Kidney tubule cell (primary cell): ENCODE measurements at places on chromosomes 7 and 10.

GRCh38 chr7:2824026-2824677, 20.0 kb downstream of the GNA12 start:
- DNase-seq, result no peak

DNA sequence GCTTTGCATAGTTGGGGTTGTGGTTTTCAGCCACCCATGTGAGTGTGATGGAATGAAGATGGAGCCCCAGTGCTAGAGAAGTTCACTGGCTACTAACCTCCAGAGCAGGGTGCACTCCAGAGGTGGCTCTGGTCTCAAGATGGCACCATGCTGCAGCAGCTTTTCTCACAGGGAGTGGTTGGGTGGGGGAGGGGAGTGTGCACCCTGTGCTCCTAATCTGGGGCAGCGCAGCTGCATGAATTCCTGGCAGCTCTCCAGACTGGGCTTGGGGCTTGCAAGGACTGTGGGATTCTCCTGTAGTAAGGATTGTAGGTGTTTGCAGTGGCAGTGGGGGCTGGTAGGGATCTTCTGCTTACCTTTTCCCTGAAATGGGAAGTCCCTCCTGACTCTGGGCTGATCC, 23.7 kb downstream of the PHTF2 start:
- DNase-seq, result no peak

DNA sequence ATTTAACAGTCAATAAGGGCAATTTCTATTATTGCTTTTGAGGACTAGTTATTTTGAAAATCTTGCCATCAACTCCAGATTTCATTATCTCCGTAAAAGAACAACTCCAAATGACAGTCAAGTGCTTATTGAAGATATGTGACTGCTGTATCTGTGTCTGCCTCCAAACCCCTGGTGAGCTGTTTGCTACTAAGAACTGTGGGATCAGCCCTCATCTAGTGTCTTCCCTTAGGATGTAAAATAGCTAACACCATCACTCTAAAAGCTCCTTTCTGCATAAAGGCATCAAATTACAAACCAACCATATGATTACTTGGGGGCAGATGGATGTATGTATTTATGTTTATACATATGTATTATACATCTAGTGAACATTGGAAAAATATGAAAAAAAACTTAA, 70.8 kb upstream of the SLC13A1 start:
- DNase-seq, result no peak

- DNase-seq, result no peak
Measured at GRCh38 chr7:86692755-86693154, 49.0 kb downstream of the GRM3 start.

DNA sequence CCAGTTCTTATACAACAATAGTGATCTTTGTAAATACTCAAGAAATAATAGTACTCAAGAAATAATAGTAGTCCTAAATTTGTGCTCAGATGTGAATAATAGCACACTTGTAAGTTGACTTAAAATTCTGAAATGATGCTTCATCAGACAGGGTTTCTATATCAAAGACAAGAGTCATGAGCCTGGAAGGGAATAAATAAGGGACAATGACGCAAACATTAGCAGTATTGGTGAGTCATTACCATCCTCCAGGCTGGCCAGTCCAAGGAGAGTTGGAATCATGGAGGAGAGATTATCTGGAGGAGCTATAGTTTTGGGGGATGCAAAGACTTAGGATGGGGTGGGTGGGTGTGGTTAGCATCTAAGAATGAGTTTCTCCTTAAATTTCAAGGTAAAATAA, 6.1 kb upstream of the SH3PXD2A start:
- no peak for DNase-seq

DNA sequence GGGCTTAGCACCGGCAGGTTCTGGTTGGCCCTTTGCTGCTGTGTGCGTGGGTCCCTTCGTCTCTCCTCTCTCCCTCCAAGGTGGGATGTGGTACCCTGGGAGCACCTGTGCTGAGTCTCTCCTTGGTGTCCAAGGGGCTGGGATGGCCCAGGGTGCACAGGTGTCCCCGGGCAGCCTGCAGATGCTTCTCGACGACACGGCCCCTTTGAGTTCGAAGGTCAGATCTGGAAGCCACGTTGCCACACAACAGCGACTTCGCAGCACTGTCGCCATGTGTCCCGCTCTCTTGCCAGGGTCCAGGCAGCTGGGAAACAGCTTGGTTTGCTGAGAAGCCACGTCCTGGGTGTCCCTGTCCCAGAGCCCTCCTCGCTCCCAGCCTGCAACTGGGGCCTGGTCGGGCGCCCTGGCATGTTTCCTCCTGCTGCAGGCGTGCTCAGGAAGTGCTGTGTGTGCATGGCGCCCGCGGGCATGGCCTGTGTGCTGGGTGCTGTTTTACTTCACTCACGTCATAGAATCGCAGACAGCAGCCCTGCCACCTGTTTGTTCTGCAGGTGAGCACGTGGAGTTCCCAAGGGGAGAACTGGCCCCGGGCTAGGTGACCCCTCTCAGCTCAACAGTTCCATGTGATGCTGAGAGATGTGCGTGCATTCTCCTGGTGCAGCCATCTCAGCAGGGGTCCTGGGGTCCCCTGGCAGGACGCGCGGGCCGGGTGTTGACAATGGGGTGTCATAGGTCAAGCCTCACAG, 70.9 kb downstream of the DNAJB6 start:
- DNase-seq, result no peak

- no peak for DNase-seq
Measured at GRCh38 chr7:116111475-116111874, 80.9 kb upstream of the TFEC start.

- peak; percentile 41 for DNase-seq
Measured at GRCh38 chr7:105304040-105304895, 84.5 kb downstream of the SRPK2 start.

- peak; percentile 95 for DNase-seq
Measured at GRCh38 chr7:121395961-121396757, at the start of gene FAM3C. Gene FAM3C, minus strand, starts transcription at chr7:121396308. Its CDS starts 13,339 bp downstream, at chr7:121382969.

- DNase-seq, result no peak
Measured at GRCh38 chr10:113027574-113028455, 77.8 kb downstream of the TCF7L2 start.

DNA sequence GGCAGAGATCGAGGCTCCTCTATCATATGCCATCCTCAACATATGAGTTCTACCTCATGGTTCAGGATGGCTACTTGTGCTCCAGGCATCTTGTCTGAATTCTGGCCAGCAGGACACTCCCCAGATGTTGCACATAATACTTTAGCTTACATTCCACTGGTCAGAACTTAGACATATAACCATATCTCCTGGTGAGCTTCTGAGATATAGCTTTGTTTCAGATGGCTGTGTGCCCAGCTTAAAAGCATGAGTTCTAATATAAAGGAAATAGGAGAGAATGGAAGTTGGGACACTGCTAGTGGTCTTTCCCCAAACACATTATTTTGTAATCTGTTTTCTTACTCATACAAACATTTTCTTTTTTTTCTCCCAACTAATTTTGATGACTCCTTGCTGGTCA, 50.8 kb upstream of the IFRD1 start:
- DNase-seq, result no peak

DNA sequence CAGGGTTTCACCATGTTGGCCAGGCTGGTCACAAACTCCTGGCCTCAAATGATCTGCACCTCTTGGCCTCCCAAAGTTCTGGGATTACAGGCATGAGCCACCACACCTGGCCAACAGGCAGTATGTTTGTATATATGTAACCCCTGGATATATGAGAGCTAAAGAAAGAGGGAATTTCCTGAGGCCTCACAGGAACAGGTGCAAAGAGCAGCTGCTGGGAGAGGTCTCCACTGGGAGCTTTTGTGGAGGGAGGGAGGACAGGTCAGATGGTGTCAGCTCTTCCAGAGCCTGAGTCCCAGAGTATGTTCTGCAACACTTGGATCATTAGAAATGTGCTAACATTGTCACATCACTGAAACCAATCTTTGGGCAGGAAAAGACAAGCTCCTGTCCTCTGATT, 110.1 kb upstream of the KIF5B start:
- DNase-seq, result no peak

DNA sequence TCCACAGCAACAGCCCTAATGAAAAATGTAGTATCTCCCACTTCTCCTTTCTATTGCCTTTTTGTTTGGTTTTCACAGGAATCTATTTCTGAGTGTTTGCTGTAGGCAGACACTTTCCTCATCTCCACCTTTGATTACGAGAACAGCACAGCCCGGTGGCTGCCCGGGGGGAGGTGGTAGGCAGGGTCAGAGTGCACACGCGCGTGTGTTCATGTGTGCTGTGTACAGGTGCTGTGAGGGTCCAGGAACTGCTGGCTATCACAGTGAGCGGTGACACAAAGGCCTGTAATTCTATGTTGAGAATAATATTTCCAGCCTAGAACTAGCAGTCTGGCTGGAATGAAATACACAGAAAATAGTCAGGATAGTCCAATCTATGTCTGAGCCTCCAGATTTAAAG, 212.8 kb downstream of the ADARB2 start:
- DNase-seq, result no peak

- DNase-seq, result no peak
Measured at GRCh38 chr7:152522571-152523067, 86.8 kb upstream of the KMT2C start.

GRCh38 chr10:116043861-116044260, 229.1 kb downstream of the GFRA1 start:
- DNase-seq, result no peak

GRCh38 chr7:107973861-107974260, 29.1 kb downstream of the LAMB1 start:
- no peak for DNase-seq

DNA sequence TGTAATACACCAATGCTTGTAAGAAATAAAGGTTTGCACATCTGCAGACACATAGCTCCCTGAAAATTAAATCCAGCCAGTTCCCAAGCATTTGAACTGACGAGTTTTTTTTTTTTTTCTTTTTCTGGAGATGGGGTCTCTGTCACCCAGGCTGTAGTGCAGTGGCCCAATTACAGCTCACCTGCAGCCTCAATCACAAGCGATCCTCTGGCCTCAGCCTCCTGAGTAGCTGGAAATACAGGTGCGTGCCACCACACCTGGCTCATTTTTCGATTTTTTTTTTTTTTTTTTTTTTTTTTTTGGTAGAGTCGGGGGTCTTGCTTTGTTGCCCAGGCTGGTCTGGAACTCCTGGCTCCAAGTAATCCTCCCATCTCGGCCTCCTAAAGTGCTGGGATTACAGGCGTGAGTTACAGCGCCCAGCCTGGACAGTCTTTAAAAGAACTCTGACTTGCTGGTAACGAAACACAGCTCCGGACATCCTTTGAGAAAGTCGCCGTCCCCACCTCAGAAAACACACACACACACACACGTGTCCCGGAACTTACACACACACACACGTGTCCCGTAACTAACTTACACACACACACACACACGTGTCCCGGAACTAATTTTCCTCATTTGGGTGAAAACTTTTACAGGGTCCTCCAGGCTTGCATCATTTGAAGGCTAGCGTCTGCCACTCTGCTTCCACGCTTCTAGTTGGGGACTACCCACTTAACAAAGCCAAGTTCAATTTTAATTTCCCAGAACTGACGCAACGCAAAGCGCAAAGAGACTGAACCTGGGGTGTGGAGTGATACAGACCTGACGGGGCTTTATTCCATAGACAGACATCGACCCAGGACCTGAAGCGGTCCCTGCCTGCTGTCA, 18.6 kb downstream of the OCM2 start:
- peak; percentile 48 for DNase-seq

- peak; percentile 71 for DNase-seq
Measured at GRCh38 chr10:114751856-114752255, 69.7 kb upstream of the FHIP2A start.

- DNase-seq, result peak; percentile 75
Measured at GRCh38 chr10:23417254-23417653, 21.6 kb upstream of the OTUD1 start.

GRCh38 chr10:110764793-110765512, 106.8 kb upstream of the PDCD4 start:
- DNase-seq, result peak; percentile 76

- DNase-seq, result no peak
Measured at GRCh38 chr10:49080965-49081364, 34.4 kb downstream of the VSTM4 start.

DNA sequence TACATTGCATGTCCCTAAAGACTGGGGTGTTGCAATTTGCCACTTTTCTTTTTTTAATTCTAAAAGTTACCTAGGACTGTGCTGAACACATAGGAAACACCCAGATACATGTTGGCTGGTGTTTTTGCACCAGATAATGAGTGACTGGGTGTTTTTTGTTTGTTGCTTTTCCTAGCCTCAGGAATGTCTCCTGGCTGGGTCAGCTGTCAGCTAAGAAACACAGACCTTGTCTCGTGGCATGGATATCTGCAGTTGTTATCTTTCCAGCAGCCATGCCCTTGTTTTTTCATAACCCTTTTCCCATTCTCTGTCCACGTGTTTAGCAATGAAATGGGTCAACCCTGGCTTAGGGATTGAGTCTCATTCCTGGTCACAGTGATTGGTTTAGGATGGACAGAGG, 433.9 kb upstream of the ZMIZ1 start:
- DNase-seq, result no peak

GRCh38 chr7:37249240-37249639, 199.4 kb downstream of the ELMO1 start:
- DNase-seq, result no peak

DNA sequence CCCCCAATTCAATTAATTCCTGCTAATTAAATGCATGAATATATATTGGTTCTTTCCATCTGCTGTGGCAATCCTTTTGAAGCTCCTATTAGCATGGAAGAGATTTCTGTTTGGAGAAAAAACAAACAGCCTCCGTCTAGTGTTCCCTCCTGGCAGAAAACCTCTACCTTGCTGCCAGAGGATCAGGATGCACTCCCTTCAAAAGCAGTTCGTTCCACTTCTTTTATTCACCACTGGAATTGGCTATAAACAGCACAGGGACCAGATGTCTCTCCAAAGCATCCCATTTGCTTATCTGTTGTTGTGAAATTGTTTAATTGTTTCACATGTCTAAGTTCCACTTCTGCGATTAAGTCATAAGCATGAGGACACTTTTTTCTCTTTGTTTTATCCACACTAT, 77.8 kb upstream of the PTN start:
- no peak for DNase-seq

- DNase-seq, result no peak
Measured at GRCh38 chr10:133390597-133391248, 3.2 kb upstream of the MTG1 start.

DNA sequence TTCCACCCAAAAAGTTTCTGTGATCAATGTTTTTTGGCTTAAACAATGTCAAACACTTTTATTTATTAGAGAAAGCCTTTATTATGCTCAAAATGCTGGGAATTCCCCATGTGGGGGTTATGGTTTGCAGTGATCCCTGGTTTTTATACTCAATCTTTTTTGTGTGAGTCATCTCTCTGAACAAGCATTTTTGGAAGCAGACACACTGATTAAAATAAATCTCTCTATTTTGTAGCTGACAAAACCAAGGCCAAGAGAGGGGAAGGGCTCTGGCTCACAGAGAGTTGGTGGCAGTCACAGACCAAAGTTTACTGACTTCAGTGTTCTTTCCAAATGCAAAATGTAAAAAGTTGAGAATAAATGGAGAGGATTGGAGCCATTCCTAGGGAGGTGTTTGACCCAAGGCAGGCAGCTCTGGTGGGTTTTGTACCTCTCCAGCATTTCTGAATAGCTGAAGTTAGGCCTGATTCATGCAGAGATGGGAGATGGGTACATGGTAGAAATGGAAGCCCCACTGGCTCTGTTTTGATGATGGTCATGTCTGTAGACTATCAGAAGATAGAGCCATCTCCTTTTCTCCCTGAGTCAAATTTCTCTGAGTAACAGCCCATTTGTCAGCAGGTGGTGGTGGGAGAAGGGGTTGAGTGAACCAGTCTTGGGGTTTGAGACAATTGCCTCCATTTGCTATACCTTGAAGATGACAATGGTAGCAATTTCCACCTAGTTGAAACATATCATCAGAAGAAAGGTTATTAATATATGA, 45.4 kb upstream of the NAMPT start:
- DNase-seq, result peak; percentile 64

- DNase-seq, result peak; percentile 72
Measured at GRCh38 chr10:69716711-69717560, 84.8 kb upstream of the COL13A1 start.
